Activated CD4-positive, alpha-beta T cell treated with anti-CD3 and anti-CD28 coated beads, Interleukin-2, amount 50 U/mL, for 24 hours (primary cell): ENCODE measurements at places on chromosomes 11 and 22.

DNA sequence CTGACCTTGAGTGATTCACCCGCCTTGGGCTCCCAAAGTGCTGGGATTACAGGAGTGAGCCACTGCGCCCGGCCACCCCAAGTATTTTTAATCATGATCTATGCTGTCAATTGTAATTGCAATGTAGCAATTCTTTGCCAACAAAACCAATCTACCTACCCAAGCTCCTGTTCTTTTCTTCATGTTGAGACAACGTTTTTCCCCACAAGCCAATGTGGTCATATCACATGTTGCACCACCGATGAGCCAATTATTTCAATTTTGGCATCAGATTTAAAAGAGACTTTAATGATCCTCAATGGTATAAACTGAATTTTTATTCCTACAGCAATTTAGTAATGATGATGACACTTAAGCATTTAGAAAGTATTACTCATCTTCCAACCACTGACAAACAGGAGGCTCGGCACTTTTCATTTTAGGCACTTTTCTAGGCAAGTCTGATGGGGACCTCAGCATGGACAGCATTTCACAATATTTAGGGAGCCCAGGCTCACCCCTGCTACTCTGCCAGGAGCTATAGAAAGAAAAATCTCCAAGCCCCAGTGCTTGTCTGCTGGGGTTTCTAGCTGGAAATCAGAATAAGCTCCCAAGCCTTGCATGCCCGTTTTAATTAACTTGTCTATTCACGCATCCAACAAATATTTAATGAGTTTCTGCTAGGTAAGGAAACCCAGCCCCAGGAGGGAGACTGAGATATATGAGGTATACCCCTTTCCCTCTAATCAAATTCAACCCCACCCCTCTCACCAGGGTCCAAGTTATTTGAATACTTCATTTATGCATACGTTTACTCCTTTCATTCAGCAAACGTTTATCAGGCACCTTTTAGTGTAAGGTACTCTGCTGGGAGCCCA lies 291.4 kb downstream of the ST3GAL4 start:
- DNase-seq, result no peak

DNA sequence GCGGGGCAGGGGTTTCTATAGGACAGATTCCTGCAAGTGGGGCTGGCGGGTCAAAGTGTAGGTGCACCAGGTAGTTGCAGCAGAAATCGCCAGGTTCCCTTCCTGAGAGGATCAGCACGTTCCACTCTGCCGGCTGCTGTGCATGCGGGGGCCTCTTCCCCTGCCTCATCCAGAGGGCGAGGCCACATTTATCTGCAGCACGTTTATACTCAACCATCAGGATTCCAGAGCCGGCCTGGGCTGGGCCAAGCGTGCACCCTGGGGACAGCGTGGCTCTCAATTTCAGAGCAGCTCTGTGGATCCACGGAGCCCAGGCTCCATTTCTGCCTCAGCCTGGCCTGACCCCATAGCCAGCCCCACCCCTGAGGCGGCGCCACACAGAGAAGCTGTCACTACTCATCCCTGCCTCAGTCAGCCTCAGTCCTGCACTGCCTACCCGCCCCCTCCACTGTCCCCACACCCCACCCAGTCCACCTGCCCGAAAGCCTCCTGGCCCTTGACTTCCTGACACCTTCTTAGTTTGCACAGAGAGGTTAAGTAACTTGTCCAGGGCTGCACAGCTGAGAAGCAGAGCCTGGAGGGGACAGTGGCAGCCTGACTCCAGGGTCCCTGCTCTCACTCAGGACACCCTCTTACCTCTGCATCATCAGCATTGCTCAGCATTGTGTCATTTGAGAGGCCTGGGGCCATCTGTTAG lies 45.9 kb upstream of the RTL6 start:
- no peak for DNase-seq

DNA sequence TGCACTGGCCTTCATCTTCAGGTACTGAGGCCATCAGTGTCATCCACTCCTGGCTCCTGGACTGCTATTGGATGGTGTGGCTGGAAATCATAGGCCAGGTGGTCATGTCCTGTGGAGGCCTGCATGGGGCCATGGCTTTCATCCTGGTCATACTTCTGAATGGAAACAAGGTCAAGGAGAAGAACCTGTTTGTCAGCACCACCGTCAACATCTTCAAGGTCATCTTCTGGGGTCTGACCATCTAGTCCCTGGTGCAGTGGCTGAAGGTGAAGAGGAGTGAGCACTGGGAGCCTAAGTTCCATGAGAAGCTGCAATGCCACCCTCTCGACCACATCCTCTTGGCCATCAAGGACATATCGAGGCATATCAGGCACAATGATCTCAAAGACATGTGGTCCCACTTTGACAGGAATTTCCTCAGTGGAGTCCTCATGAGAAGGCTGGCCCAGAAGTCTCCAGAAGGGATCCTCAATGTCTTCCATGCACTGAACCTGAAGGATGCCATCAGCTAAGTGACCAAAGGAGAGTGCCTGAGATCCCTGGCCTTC lies 120.0 kb upstream of the SERPIND1 start:
- no peak for DNase-seq

- no peak for DNase-seq
These were observed 8.7 kb upstream of the KCNA4 start for GRCh38 chr11:30025396-30026139.

- no peak for DNase-seq
These were observed 533.9 kb upstream of the CCDC90B start for GRCh38 chr11:83819931-83820549.

DNA sequence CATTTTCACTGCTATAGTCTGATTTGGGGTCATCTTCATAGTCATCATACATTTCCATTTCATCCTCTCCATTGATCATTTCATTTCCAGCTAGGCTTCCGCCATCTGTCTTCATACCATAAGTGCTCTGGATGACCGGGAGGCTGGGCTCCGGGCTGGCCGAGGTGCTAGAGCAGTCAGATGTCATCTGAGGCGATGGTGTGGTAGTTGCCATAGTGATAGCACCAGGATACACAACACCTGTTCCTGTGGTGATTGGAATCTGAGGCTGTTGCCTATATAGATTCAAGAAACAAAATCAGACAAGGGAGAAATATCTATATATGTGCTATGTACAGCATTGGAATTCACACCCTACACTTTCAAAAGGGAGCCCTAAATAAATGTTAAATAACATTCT lies 383.5 kb downstream of the SOX6 start:
- no peak for DNase-seq

- no peak for DNase-seq
These were observed 1.4 kb downstream of the HPS4 start for GRCh38 chr22:26482161-26482560.

DNA sequence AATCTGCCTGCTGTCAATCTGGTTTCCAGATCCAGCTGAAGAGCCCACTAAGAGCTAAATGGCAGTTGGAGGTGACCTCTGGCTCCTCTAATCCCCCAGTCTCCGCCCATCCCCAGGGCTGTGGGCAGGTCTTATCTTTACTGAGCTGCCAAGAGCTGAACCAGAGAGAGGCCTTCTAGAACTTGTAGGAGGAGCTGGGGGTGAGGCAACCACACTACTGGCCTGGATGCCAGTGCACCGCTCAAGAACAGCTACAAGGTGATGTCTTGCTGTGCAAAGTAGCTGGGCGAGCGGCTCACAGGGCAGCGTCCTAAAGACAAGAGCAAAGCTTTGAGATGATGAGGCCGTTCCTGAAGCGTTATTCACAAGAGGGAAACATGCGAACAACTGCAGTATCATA lies 374.6 kb downstream of the CTTN start:
- DNase-seq, result no peak

- DNase-seq, result no peak
These were observed 17.1 kb downstream of the BRSK2 start for GRCh38 chr11:1406571-1407485.

GRCh38 chr11:65862941-65863888 lies 3.0 kb downstream of the MUS81 start:
- DNase-seq, result no peak

DNA sequence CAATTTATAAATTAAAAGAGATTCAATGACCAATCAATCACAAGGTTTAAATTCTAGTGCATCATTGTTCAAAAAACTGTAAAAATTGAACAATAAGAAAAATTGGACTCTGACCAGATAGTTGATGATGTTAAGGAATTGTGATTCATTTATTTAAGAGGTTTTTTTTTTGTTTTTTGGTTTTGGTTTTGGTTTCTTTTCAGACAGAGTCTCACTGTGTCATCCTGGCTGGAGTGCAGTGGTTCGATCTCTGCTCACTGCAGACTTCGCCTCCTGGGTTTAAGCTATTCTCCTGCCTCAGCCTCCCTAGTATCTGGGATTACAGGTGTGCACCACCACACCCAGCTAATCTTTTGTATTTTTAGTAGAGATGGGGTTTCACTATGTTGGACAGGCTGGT lies 17.1 kb upstream of the EIF3M start:
- no peak for DNase-seq

- no peak for DNase-seq
These were observed 39.7 kb downstream of the ADAMTS15 start for GRCh38 chr11:130487924-130488815.

- DNase-seq, result no peak
These were observed 28.3 kb upstream of the SOX10 start for GRCh38 chr22:38012604-38013072.

- DNase-seq, result no peak
These were observed 360.0 kb downstream of the OPCML start for GRCh38 chr11:133172349-133172748.

- no peak for DNase-seq
These were observed 20.3 kb upstream of the WNT7B start for GRCh38 chr22:45997077-45997776.

GRCh38 chr11:94858012-94858705 lies 90.0 kb downstream of the AMOTL1 start:
- no peak for DNase-seq

- no peak for DNase-seq
These were observed 60.2 kb downstream of the SMIM38 start for GRCh38 chr11:69215784-69216415.

GRCh38 chr11:56049487-56049886 lies 22.0 kb downstream of the OR5AS1 start:
- no peak for DNase-seq

DNA sequence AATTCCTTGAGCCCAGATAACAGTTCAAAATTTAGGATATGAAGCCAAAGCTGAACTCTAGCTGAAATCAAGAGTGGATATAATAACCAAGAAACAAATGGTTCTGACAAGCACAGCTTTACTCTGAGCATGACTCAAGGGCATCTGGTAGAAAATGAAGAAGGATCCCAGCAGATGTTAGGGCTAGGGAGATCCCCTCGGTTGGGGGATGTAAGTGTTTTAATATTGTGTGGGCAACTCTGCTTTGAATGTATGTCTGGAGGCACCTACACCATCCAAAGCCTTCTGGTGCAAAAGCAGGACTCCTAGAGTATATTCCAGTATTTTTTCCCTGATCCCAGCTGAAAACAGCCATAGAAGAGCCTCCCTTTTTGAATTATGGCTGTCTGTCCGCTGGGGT lies 61.7 kb downstream of the FLI1 start:
- DNase-seq, result no peak

GRCh38 chr11:57340039-57340615 lies 2.0 kb downstream of the P2RX3 start:
- no peak for DNase-seq

GRCh38 chr11:17743808-17744119 lies 9.2 kb downstream of the KCNC1 start:
- no peak for DNase-seq

GRCh38 chr11:87493516-87493915 lies 455.8 kb downstream of the TMEM135 start:
- DNase-seq, result no peak

DNA sequence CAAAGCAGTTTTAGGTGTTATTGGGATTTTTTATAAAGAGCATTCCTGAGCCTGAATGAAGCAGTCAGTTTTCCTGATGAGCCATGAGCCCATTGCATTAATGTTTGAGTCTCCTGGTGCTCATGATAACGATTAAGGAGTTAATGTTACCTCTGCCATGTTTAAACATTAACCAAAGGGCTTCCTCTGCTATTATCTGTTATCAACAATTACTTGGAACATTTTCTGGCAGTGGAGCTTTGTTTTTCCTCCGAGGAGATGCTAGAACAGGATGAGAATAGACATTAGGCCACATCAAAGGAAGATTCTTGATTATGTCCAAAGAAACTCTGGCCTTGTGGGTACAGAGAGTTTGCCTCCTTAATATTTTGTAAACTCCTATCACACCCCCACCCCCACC lies 49.9 kb downstream of the ZNRF3 start:
- DNase-seq, result no peak

GRCh38 chr22:50319503-50319951 lies 7.3 kb downstream of the DENND6B start:
- no peak for DNase-seq

- DNase-seq, result no peak
These were observed 1.2 kb downstream of the KLHL35 start for GRCh38 chr11:75431533-75432525.
